Breast epithelium (tissue), 4 donors: ENCODE measurements at places on chromosomes 12 and 14.

DNA sequence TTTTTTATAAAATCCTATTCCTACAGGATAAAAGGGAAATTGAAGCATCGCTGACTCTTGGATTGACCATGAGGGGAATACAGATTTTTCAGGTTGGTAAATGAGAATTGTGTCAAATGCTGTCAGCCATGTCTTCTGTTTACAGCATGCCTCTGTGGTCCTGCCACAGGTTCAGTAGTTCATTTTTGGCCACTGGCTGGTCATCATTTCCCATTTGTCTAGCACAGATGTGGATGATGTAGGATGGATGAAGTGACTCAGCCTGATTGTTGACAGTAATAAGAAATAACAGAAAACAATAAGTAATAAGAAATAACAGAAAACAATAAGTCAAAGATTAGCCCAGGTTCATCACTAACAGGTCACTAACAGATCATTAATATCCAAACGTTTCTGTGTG lies 59.8 kb downstream of the FRMD6 start:
- no peak overlapping the region for H3K27ac ChIP-seq
- no peak overlapping the region for H3K4me3 ChIP-seq
- no peaks in the 10 kb centered on the region for H3K4me1 ChIP-seq

GRCh38 chr12:104750061-104750460 lies 208.0 kb downstream of the SLC41A2 start:
- no peaks in the 10 kb centered on the region for H3K4me1 ChIP-seq
- no peaks in the 10 kb centered on the region for H3K27me3 ChIP-seq
- H3K36me3 ChIP-seq, result no peaks in the 10 kb centered on the region
- H3K27ac ChIP-seq, result no peak overlapping the region
- no peak for DNase-seq

DNA sequence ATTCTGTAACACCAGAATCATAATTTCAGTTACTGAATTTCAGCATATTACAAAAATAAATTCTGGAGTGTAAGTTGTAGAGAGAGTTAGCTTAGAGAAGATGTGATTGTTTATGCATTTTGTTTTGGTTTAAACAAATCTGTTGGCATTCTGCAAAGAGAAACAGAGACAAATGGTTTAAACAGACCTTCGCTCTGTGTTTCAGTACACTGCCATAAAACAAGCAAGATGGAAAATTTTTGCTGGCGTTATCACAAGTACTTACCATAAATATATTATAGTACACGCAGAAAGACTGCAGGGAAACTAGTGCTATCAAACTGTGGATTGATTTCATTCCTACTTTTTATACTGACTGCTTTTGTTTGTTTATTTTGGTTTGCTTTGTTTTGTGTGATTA lies 850.3 kb upstream of the FOXG1 start:
- H3K27me3 ChIP-seq, result no peaks in the 10 kb centered on the region
- no peak overlapping the region for H3K27ac ChIP-seq
- no peaks in the 10 kb centered on the region for H3K36me3 ChIP-seq
- no peaks in the 10 kb centered on the region for H3K4me1 ChIP-seq
- DNase-seq, result no peak

GRCh38 chr12:79367032-79367589 lies 323.7 kb downstream of the PAWR start:
- H3K4me1 ChIP-seq, result no peaks in the 10 kb centered on the region
- DNase-seq, result peak; percentile 60
- no peak overlapping the region for H3K4me3 ChIP-seq
- H3K27ac ChIP-seq, result peak overlapping the region; percentile 60
- H3K27me3 ChIP-seq, result no peaks in the 10 kb centered on the region
- H3K36me3 ChIP-seq, result no peaks in the 10 kb centered on the region

DNA sequence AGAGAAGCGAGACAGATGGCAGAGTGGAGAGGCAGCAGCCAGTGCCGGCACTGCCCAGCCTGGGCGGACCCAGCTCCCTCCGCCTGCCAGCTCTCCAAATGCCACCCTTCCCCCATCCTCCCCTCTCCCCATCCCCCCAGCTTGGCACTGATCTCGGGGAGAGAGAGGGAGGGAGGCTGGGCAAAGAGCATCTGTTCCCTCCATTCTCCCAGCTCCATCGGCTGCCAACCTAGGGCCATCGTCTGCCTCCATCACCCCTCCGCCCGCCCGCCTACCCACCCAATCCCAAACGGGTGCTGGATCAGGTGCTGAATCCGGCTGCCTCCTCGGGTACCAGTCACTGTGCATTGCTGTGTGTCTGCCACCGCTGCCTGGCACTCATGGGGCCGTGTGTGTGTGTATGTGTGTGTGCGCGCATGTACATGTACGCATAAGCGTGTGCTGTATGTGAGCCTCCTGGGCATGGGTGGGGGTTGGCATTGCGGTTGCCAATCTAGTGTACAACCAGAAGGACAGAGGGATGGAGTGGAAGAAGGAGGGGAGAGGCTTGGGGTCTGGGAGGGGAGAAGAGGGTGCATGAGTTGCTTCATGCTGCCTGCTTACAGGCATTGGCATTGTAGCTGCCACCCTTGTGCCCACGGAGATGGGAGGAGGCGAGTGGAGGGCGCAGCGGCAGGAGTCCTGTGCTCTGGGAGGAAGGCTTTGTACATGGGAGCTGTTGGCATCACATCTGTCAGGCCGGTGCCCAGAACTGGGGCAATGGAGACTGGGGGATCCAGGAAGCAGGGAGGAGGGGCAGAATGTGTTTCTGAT lies 38.4 kb downstream of the ZFHX2 start:
- H3K4me3 ChIP-seq, result peak overlapping the region; percentile 20
- no peaks in the 10 kb centered on the region for H3K27me3 ChIP-seq
- DNase-seq, result no peak
- peak overlapping the region; percentile 48 for H3K27ac ChIP-seq
- no peaks in the 10 kb centered on the region for H3K36me3 ChIP-seq

GRCh38 chr12:92063641-92064040 lies 82.0 kb downstream of the BTG1 start:
- H3K4me3 ChIP-seq, result no peak overlapping the region
- no peak for DNase-seq
- no peaks in the 10 kb centered on the region for H3K36me3 ChIP-seq
- H3K27me3 ChIP-seq, result no peaks in the 10 kb centered on the region
